Stimulated activated CD4-positive, alpha-beta T cell treated with anti-CD3 and anti-CD28 coated beads, TNF-alpha, amount 100 ng/mL, for 48 hours (primary cell): ENCODE measurements at places on chromosomes 3 and 15.

DNA sequence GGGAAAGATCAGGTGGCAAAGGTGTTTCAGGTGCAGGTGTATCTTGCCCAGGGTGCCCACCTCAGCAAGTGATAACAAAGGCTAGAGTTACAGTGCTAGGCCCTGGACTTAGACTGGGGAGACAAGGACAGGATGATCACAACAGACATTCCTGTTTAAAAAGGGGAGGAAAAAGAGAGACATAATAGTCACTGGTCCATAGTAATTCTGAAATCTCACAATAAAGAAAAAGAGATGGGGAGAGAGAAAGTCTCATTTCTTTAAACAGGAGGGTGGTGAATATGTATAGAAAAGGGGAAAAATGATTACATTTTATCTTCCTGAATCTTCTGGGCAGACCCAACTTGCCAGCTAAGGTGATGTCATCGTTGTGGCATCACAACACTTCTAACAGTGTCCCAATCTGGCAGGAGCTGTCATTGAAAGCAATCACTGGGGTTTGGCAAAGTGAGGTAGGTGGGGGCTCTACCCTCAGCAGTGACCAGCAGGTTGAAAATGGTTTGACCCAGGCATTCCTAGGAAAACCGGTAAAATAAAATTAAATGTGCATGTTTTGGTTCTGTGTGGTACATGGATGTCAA, 99.5 kb downstream of the ZNF621 start:
- DNase-seq: no peak

DNA sequence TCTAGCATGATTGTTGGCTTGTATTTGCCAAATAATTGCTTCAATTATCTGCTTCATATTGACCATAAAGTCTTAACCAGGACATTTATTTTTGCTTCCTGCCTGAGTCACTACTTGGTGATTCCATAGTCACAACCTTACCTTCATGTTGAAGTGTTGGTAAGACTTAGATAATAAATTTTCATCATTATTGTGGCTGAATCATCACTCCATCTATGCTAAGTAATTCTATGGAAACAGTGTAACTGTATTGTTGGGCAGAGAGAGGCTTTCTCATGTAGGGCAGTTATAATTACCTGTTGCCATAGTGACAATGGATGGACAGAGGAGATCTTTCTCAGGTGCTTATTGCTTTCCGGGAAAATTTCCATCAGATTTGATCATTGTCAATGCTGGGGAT, 330.7 kb upstream of the LRRC3B start:
- DNase-seq: no peak

DNA sequence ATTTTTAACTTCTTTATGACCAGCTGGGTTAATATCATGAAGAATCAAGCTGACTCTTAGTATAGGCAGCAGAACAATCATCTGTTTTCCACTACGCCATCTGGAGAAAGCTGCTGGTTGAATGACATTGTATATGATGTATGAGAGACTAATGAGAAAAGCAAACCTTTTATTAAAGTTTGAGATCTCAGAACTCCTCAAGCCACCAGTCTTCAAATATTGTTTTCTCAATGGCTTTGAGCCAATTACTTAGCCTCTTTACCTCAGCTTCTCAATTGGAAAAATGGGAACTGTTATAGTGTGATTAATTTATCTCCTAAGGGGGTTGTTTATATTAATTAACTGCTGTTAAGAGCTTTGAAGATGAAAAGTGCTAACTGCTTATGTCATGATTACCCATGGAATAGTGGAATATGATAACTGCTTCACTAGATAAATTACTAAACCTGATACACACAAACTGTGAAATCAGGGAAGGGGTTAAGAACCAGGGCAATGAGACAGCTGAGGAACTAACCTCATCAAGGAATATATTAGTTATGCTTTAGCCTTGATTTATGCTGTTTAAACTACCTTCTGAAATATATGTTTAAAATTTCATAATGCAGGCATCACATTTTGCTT, 330.1 kb downstream of the SOX2 start:
- DNase-seq: no peak

- no peak for DNase-seq
Measured at GRCh38 chr3:168341192-168341815, 245.6 kb upstream of the GOLIM4 start.

DNA sequence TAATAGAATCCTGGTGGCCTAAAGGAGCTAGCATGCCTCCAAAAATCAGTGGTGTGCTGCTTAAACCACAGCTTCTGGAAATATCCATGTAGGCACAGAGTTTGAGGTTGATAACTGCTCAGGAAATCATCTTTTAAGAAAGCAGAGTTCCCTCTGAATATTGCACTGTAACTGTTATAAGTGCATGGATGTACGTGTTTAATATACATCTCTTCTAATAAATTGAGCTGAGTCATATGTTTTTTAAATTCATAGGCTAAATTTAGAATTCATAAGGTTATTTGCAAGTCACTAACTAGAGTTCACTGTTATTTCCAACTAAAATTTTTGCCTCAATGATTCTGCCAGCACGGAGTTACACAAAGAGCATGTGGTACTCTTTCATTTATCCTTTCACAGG, 68.9 kb downstream of the MYH15 start:
- DNase-seq: no peak

GRCh38 chr3:174206607-174207192, 652.4 kb upstream of the NAALADL2 start:
- DNase-seq: no peak
